LNCaP clone FGC (cell line): ENCODE measurements at places on chromosomes 7 and 10.

DNA sequence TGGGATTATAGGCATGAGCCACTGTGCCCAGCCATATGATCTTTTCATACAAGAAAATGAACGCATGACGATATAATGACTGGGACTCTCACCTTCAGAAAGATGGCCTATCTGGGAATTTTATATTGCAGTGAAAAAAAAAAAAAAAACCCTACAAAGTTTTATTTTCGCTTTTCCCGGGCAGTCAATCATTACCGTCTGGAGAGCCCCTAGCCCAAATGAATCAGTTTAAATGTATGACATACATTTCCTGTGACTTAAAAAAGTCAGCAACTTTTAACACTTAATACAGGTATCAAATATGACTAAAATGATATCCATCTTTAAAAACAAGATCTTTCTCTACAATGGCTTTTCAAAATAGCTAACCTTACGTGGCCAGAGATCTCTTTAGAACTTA, 48.2 kb upstream of the NMT2 start:
- no peak for DNase-seq

GRCh38 chr10:121292321-121292720, 305.9 kb downstream of the FGFR2 start:
- DNase-seq = no peak

DNA sequence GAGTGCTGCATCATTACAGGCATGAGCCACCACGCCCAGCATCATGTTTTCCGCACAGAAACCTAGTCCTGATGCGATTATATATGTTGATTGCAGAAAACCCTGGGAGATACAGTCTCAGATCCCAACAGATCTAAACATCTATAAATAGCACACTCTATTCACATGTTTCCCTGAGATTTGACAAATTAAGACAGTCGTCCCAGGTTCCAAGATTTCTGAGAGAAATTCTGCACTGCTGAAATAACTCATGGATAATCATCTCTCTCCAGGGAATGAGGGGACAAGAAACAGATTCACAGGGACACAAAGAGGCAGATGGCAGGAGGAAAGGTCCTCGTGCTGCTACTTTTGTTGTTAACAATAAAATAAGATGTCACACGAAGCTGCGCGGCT, 393.1 kb upstream of the CELF2 start:
- DNase-seq = no peak

DNA sequence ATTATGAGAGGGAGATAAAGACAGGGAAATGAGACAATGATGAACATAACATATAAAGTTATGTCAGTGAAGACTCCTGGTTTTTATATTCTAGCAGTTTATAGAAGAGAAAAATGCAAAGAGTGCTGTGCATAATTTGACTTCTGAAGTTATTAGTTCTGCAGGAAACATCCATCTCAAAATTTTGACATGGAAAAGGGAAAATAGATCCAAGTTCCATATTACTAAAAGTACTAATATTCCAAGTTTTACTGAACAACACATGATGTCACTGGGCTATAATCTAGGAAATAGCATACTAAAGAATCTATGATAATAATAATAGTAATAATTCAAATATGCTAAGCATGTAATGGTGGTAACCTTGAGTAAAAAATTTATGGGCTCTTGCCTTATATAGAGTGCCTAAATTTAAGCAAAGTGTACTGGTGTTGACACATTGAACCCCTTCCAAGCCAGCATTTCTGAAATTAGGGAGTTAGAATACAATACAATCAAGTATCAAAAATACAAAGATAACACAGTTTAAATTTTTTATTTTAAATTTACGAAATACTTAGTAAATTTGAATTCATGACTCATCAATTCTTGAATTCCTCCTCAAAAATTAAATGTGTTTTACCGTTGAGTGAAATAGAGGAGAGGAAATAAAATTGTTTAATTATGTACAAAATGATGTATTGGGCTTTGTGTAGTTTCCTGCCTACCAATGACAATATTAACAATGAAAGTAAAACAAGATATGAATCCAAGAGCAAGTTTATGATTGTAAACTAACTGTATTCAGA, 102.8 kb upstream of the KCND2 start:
- no peak for DNase-seq

DNA sequence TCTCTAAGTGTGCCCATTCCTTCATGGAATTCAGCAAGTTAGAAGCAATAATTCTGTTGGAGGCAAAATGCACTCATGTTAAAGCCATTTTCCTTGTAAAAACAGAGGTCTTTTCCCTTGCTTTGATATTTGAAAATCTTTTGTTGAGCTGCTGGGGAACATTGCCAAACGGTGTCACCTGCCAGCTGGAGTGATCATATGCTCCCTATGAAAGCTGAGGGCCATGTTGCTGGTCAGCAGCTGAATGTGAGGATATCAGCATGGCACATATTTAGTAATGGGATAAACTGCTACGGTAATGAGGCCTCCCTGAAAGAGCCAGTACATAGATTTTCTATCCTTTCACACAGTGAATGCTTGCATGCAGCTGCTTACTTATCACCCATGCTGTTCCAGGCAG, 224.3 kb downstream of the THSD7A start:
- DNase-seq = no peak

DNA sequence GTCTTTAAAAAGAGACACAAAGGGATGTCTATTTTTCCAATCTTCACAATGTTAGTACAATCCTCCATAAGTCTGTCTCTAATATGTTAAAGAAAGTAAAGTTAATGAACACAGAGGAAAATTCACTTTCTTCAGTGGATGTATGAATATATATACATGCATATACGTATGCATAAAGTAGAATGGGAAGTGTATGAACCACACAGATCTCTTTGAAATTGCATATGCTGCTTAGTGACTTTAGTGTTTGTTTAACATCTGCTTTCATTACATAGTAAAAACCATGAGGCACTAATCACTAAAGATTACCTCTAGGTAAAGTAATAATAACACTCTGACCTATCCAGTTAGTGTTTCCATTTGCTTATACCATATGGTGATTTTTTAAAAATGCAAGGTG, 451.2 kb downstream of the SEMA3D start:
- no peak for DNase-seq

DNA sequence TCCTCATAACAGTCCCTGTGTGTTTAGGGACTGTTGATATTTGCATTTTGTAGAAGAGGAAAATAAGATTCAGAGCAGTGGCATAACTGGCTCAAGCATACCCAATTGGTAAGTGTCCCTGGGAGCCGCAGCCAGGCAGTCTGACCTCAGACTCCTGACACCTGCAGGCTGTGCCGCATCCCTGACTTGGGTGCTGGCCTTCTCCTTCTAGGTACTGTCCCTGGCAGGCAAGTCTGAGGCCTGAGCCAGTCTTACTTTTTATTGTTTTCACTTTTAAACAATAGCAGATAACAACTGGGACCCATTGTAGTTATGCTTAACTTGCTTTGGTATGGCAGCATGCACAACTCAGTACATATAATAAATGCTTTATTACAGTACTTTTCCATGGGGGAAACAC, 717.0 kb downstream of the KCNMA1 start:
- peak; percentile 52 for DNase-seq

GRCh38 chr7:81120803-81121202, 202.0 kb upstream of the SEMA3C start:
- DNase-seq = no peak

DNA sequence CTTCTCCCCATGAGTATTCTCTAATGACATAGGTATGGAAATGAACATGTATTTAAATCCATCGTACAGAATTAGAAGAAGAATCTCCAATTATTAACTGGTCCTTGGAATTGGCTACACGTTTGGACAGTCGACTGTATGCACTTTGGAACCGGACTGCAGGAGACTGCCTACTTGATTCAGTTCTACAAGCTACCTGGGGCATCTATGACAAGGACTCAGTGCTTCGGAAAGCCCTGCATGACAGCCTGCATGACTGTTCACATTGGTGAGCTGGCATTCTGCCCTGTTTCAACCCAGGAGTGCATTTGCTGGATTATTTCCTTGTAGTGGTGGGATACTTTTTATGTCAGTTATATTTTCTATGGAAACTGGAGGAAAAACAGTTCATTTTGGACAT, 32.2 kb downstream of the ZRANB1 start:
- no peak for DNase-seq

- no peak for DNase-seq
These were observed 68.0 kb downstream of the AHCYL2 start for GRCh38 chr7:129292861-129293260.

GRCh38 chr7:32063614-32064013, 6.6 kb downstream of the PDE1C start:
- DNase-seq = no peak

GRCh38 chr10:84243759-84244158, 1.1 kb upstream of the RGR start:
- DNase-seq = no peak

GRCh38 chr10:118052816-118053215, 6.1 kb upstream of the RAB11FIP2 start:
- no peak for DNase-seq

DNA sequence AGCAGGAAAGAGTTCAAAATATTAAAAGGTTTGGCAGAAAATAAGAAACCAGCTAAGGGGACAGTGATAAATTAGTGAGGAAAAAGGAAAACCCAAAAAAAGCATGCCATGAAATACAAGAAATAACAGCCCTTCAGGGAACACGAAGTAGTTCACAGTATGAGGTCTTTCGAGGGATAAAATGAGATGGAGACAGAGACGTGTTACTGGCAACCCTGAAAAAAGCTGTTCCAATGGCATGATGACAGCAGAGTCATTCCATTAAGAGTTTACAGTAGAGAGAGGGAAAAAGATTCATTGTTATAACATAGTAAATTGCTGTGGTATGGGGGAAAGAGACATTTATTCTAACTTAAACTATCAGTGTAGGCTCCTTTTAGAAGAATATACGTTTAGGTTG, 391.2 kb downstream of the ANKRD7 start:
- DNase-seq = no peak

DNA sequence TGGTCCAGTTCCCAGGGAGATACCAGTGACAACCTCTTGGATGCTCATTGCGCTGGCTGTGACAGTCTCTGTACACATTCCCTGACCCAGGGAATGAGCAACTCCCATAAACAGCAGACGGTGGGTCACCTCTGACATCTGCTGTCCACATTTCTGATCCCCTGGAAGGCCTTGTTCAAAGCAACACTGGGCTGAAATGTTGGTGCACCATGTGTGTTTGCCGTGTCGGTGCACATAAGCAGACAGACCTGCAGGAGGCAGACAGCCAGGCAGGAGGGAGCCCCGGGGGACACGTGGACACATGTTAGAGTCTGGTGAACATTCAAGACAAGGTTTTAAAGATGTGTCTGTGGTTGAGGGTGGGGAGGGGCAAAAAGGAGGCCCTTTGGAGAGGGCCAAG, 254.9 kb downstream of the PLXNA4 start:
- no peak for DNase-seq

DNA sequence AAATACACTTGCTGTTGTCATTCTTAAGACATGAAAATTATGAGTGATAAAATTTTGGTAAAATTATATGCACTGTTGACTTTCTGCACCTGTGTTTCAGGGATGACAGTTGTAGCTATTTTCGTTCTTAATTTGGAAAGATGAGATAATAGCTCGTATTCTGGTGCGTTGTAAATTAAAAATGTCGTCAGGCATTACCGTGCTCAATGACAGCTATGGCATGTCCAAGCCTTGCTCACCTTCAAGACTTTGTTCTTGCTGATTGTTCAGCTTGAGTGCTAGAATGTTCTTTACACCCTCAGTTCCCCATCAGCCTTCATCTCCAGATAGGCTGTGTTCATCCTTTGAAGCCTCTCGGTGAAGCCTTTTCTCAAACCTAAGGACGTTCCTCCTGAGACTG, 21.5 kb downstream of the TRRAP start:
- DNase-seq = no peak

DNA sequence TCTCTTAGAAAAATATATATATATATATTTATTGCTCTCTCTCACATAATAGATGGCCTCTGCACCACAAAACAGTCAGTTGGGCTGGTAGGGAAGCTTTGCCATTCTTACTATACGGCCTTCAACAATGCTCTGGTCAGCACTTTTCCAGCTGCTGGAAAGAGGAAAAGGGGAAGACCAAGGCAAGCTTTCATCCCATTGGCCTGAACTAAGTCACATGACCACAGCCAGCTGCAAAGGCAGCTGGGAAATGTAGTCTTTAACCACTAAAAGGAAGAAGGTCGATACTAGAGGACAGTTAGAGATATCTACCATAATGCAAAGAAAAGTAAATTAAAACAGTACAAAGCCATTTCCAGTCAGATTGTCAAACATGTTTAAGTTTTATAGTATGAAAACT, 58.4 kb upstream of the MACROH2A2 start:
- DNase-seq = peak; percentile 38

DNA sequence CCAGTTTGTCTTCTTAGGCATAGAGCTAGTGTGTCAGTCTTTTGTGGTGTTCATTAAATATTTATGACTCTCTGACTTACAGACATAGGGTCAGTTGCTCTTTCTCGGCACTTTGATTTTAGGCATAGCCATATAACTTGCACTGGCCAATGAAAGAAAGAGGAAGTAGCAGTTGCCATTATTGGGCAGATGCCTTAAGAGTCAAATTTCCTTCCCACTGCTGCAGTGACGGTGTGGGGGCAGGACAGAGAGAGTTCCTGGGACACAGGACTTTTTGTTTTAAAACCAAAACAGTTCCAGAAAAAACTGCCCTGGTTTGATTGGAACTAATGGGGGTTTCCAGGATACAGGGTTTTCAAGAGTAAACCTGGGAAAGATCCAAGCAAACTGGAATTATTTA, 60.2 kb upstream of the PHF14 start:
- DNase-seq = no peak

DNA sequence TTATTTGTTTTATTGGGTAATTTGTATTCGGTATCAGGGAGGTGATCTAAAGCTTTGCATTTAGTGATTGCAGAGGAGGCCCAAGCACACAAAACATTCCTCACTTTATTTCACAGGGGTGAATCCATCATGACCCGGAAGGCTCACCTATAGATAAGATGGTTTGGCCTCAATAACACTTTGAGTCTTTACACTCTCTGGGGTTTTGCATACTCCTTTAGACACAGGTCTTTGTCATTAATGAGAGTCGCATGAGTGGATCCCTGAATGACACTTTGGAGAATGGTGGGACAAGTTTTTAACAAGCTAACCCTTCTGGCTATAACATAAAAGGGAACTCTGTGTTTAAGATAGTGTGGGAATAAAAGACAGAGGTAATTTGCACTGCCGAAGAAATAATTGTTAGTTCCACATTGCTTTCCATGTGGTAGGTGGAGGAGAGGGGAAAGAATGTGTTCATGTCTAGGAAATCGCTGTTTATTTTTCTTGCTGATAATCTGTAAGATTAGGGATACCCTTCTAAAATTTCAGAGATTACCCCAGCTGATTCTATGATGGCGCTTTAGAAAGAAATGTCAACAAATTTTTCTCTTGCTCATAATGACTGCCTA, 455.8 kb downstream of the TFEC start:
- no peak for DNase-seq
